ENCODE measurements at places on chromosomes 3 and 15. TPM values are rescaled to one million over a fixed set of nuclear protein-coding genes. Genes with fewer than 3 reads are reported as not detected.

Gene TMEM158
- 0.20 TPM for total RNA-seq

Gene C3orf20
- not detected for total RNA-seq

- DNase-seq = no peak
These were observed 32.0 kb downstream of the TNFAIP8L3 start for GRCh38 chr15:51062736-51063135.

GRCh38 chr3:174737966-174738365 is 121.2 kb upstream of the NAALADL2 start:
- no peak for DNase-seq

GRCh38 chr15:44261007-44261706 is 27.4 kb upstream of the GOLM2 start:
- no peak for DNase-seq

Gene GP5
- 0.80 TPM for total RNA-seq

- DNase-seq = no peak
These were observed 1.2 kb downstream of the CGNL1 start for GRCh38 chr15:57377478-57377847.

Data from activated naive CD8-positive, alpha-beta T cell treated with anti-CD3 and anti-CD28 coated beads for 36 hours (primary cell).